ENCODE measurements at places on chromosomes 16 and 17.

- DNase-seq: no peak
Observed at GRCh38 chr16:62681819-62682218, 645.6 kb upstream of the CDH8 start.

DNA sequence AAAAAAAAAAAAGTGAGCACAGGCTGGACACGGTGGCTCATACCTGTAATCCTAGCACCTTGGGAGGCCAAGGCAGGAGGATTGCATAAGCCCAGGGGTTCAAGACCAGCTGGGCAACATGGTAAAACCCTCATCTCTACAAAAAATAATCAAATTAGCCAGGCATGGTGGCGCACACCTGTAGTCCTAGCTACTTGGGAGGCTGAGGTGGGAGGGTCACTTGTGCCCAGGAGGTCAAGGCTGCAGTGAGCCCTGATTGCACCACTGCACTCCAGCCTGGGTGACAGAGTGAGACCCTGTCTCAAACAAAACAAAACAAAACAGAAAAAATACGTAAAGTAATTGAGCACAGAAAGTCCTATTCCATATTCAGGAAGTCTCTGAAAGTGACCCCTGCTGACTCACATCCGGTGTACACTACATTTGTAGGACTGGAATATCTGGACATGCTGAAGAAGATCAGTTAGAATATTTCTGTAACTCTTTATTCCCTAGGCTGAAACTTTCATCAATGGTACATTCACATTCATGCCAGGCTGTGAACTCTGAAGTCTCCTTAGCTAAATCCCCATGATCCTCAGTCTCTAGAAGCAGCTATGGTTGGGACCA is 66.0 kb upstream of the HAS3 start:
- no peak for DNase-seq

- no peak for DNase-seq
Observed at GRCh38 chr16:68276223-68276622, 11.9 kb downstream of the SLC7A6 start.

GRCh38 chr17:8161289-8162232 is 1.2 kb downstream of the VAMP2 start:
- no peak for DNase-seq

GRCh38 chr17:6524520-6524919 is 31.8 kb downstream of the PITPNM3 start:
- DNase-seq: no peak

DNA sequence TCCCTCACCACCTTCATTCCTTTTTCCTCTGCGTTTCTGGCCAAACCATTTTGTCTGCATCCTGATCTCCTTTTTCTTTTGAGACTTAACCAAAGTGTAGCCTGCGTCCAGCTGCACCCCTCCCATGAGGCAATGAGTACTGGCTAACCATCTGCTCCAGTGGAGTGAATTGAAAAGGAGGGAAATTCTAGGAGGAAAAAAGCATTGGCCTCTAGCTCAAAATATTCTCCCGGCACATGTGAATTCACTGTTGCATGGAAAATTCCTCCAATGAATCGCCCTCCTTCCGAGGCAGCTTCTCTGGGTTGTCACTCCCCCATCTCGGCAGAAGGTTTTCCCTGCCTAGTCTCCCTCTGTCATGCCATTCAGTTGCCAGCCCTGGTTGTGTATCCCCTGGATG is 5.6 kb downstream of the RAP1GAP2 start:
- no peak for DNase-seq

DNA sequence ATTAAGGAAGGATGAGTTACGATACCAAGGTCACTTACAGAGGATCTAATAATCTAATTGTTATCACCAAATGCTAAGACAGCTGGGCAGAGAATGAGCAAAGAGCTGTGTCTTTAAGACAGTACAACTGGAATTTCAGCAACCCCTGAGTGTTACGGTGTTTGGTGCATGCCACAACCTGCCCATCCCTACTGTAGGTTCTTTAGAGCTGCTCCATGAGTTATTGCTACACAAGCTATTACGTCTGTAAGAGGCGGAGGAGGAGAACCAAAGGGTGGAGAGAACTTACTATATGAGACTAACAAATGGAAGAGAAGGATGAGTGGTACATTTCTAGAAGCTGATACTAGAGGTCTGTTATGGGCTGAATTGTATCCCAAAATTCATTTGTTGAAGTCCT is 14.2 kb upstream of the C17orf78 start:
- no peak for DNase-seq

- no peak for DNase-seq
Observed at GRCh38 chr17:79711715-79712305, 18.9 kb upstream of the ENPP7 start.

GRCh38 chr17:47894498-47895346 is 1.3 kb upstream of the SP2 start:
- no peak for DNase-seq

- DNase-seq: no peak
Observed at GRCh38 chr17:34578656-34579016, 746 bp upstream of the TMEM132E start.

GRCh38 chr17:72927146-72927545 is 165.3 kb downstream of the SLC39A11 start:
- DNase-seq: no peak

- DNase-seq: no peak
Observed at GRCh38 chr17:77446940-77447634, 306.3 kb downstream of the SEC14L1 start.

DNA sequence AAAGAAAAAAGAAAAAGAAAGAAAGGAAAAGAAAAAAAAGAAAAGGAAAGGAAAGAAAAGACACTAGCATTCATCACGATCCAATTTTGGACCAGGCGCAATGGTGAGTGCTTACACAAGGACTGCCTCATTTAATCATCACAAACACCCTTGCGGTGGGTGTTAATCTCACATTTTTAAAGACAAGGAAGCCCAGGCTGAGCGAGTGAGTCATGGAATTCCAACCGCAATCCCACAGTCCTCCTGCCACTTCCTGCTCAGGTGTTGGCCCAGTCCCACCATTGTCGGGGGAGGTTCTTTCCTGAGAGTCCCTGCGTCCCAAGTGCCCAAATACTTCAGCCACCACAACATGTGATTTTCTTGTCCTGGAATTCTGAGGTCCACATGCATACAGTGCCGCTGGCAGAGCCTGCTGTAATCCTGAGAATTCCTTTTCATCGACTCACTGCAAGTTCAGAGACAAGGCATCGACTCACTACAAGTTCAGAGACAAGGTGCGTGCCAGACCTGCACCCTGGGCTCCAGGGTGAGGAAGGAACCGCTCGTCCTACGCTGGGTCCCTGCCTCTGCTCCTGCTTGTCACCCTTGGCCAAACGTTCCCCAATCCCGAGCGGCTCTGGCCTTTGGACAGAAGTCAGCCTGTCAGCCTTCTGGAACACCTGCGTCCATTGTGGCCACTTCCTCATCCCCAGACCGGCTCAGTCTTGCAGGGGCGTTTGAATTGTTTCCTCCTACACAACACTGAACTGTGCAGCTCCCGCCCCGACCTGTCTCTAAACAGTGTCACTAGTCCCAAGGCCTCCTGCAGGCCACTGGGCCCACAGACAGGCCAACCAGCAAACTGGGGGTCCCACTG is 5.8 kb downstream of the ZG16B start:
- DNase-seq: peak; percentile 100

DNA sequence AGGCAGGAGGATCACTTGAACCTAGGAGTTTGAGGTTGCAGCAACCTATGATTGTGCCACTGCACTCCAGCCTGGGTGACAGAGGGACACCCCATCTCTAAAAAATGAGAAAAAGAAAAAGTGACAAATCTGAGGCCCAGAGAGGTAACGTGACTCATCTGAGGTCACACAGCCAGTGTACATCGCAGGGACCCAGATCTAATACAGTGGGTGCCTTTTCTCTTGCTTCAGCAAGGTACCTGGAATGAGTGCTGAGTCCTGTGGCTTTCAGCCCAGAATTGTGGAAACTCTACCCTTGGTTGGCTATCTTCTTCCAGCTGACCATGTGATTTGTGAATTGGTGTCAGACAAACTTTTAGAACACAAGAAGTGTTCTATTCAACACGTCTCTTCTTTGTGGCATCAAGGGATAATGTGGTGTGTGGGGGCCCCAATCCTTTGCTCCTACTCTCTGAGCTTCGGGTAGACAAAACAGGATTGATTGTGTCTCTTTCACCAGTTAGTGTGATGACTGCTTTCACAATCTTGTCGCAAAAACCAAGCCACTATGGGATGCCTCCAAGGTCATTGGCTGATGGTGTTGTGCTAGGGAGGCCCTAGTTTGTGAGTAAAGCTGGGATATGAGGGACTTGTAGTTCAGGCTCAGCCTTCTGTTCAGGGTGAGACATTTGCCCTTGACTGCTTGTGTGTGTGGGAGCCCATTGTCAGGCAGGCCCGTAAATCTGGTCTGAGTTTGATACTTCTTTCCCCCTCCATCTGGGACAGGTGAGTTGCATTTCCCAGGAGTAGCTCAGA is 71.0 kb downstream of the MSI2 start:
- DNase-seq: no peak

GRCh38 chr17:33964344-33964979 is 290.6 kb upstream of the CCL2 start:
- no peak for DNase-seq

GRCh38 chr16:19031738-19032137 is 35.7 kb upstream of the COQ7 start:
- DNase-seq: no peak

DNA sequence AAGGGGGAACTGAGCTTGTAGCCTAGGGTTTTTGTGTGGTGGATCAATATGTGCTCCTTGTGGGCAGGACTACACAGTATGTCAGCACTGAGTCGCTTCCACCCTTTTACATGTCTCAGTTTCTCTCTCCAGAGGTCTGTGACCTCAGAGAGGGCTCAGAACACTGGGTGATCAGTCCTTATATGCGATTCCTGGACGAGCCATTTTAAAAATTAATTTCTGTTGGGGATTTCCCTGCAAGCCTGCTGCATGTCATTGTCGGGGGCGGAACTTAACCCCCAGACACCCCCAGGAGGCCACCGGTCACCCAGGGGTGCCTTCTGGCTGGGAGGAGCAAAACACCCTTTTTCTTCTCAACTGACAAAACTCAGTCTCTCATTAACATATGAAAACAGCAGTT is 14.1 kb downstream of the DHRS7B start:
- DNase-seq: no peak

- DNase-seq: no peak
Observed at GRCh38 chr17:19896679-19897078, 28.9 kb upstream of the ULK2 start.

- DNase-seq: no peak
Observed at GRCh38 chr16:54120846-54121480, 165.6 kb downstream of the IRX3 start.

- DNase-seq: no peak
Observed at GRCh38 chr17:20916383-20916782, 126.4 kb downstream of the USP22 start.

DNA sequence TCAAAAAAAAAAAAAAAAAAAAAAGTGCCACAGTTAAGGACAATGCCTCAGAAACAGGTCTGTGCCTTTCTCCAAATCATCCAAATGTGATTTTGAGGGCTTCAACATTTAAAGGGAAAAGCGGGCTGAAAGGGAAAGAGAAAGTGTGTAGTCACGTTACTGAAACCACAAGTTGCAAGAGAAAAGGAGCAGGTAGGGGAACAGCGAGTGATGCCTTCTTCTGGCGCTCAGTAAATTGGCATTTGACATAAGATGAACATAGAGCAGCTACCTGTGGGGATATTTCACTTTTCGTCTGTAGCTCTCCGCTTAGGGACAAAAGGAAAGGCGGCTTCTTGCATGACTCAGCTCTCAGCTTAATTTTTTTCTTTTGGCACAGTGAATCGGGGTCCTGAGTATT is 11.1 kb downstream of the CMTM2 start:
- no peak for DNase-seq

- DNase-seq: no peak
Observed at GRCh38 chr16:55830658-55831294, 2.1 kb downstream of the CES1 start.

DNA sequence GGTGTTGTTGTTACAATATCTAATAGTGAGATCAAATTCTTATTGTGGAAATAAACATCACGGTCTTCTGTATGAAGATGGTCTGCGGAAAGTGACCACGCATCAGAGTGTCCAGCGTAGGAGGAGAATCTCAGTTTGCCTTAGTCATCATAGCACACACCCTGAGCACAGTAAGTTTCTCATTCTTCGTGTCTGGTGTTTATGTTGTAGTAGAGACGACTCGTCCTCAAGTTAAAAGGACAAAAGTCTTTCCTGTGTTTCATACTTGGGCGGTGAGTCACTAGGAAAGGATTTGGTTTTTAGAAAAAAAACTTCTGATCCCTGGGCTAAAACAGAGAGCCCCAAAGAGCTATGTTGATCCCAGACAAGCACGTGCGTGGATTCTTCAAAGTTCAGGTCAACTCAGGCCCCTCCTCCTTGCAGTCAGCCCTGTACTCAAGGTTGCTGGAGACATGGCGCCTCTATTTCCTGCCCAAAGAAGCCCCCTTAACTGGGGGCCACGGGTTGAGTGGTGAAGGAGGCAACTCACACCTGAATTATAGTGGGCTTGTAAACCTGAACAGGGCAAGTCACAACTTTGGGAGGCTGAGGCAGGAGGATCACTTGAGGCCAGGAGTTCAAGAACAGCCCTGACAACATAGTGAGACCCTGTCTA is 170.4 kb downstream of the ZFHX3 start:
- DNase-seq: peak; percentile 76

GRCh38 chr17:39701784-39702422 is 2.0 kb downstream of the ERBB2 start:
- no peak for DNase-seq

- DNase-seq: no peak
Observed at GRCh38 chr17:16818821-16819683, 129.0 kb downstream of the CCDC144A start.

DNA sequence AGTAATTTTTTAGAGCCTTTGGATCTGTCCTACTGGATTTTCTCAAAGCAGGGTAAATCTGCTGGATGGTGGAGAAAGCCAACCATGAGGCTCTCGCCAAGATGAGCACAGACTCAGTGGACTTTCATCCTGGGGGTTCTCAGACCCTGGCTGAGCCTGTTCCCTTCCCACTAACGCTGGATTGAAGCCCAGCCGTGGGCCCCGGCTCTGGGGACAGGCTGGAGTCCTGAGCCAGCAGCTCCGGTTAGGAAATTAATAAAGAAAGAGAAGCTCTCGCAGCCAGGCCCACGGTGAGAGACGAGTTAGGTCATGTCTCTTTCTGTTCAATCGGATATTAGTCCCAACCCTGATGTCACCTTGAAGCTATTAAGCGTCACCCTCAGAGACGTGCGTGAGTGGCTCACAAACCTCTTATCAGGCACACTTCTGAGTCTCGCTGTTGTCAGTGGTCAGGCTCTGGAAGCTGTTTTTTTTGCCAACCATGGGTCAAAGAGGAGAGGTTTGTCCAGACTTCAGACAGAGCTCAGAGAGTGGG is 27.1 kb downstream of the MEOX1 start:
- no peak for DNase-seq

- DNase-seq: no peak
Observed at GRCh38 chr16:85539084-85539483, 74.0 kb upstream of the GSE1 start.

All from fibroblast of upper back skin (primary cell).